ENCODE measurements at places on chromosomes 3 and 15. TPM values are rescaled to one million over a fixed set of nuclear protein-coding genes. Genes with fewer than 3 reads are reported as not detected.

Gene MESP1
- total RNA-seq, result 0.10 TPM

Gene SLC28A2
- total RNA-seq, result not detected

Gene PSMD6
- 79.0 TPM for total RNA-seq

Gene HIGD2B
- not detected for total RNA-seq

Gene RPUSD3
- 30.1 TPM for total RNA-seq

Gene SPINK8
- not detected for total RNA-seq

Gene RBPMS2
- total RNA-seq, result not detected

Gene FEZF2
- not detected for total RNA-seq

Gene XRN1
- total RNA-seq, result 36.9 TPM

Gene OR5AC2
- total RNA-seq, result not detected

Gene GOLGA6L9
- total RNA-seq, result 1.3 TPM

Gene LRRN1
- not detected for total RNA-seq

Gene C3orf85
- not detected for total RNA-seq

Gene CACNA2D2
- total RNA-seq, result not detected

Gene ROBO2
- total RNA-seq, result under 0.01 TPM

Gene OR5K4
- total RNA-seq, result not detected

Gene ARNT2
- total RNA-seq, result 0.76 TPM

Gene RTP3
- not detected for total RNA-seq

Gene GHSR
- total RNA-seq, result not detected

Gene ABHD17C
- 8.6 TPM for total RNA-seq

Gene PIERCE2
- 0.38 TPM for total RNA-seq

Gene DUOX1
- not detected for total RNA-seq

Gene WDR72
- not detected for total RNA-seq

Gene ILDR1
- total RNA-seq, result not detected

Gene SAMMSON
- total RNA-seq, result not detected

Gene VILL
- 5.8 TPM for total RNA-seq

Gene IFRD2
- total RNA-seq, result 127 TPM

Gene RASGRF1
- not detected for total RNA-seq

Gene TMEM212
- not detected for total RNA-seq

Gene THSD4
- total RNA-seq, result 44.1 TPM

Gene OSBPL10
- 55.8 TPM for total RNA-seq

Gene GPX1
- 398 TPM for total RNA-seq

Gene BFSP2
- not detected for total RNA-seq

Gene PAQR9
- total RNA-seq, result not detected

Gene SLC49A4
- 22.3 TPM for total RNA-seq

Gene CPN2
- total RNA-seq, result not detected

Gene GOLGA6A
- total RNA-seq, result not detected

Gene SAMD7
- total RNA-seq, result not detected

Gene CPOX
- total RNA-seq, result 14.3 TPM

Gene RBP2
- total RNA-seq, result not detected
